ENCODE measurements at places on chromosomes 11 and 22.

DNA sequence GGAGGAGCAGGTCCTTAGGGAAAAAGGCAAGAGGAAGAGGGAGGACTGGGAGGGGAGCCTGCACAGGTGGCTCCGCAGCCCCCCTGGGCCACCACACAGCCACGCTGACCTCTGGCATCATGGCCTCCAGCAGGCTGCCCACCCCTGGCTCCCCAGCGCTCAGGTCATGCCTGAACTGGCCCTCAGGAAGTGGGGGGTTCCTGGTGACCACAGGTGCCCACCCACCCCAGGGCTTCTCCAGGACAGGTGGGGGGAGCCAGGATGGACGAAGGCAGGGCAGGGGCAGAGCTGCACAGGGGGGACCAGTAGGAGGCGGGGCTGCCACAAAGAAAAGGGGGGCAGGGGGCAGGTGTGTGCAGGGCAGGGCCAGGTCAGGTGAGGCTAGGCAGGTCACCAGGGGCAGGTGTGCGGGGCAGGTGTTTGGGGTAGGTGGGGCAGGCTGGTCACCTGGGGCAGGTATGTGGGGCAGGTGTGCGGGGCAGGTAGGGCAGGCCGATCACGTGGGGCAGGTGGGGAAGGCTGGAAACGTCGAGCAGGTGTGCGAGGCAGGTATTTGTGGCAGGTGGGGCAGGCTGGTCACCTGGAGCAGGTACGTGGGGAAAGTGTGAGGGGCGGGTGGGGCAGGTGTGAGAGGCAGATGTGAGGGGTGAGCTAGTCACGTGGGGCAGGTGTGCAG lies 997 bp downstream of the DEAF1 start:
- no peak for DNase-seq

DNA sequence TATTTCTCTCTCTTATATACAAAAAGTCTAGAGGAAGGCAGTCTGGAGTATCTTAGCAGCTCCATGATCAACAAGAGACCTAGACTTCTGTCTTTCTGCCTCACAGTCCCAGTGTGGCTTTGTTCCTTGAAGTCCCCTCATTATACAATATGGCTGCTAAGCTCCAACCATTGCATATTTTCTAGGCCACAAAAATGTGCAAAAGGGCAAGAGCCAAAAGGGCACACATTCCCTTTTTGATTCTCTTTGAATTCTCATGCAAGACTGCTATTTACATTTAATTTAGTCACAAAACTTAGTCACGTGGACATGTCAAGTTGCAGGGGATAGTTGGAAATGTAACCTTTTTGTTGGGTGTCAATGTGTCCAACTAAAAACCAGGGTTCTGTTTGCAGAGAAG lies 64.2 kb upstream of the OLFML1 start:
- DNase-seq = no peak

GRCh38 chr11:66100272-66101065 lies 30.4 kb downstream of the PACS1 start:
- peak; percentile 33 for DNase-seq

DNA sequence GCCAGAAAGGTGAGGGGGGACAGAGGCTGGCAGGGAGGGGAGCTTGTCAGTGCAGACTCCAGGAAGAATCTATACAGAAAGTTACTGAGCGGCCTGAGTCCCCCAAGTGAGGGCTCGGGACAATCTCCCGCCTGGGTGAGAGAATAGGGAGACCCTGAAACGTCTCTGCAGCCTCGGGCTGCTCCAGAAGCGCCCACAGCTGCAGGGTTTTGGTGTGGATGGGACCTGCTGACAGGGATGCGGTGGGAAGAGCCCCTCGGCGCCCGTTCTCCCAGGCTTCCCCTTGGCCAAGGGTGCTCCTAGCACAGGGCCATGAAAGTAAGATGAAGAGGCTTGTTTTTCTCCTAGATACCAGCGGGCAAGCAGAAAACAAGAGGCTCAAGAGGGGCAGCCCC lies 743 bp upstream of the RCE1 start:
- no peak for DNase-seq

GRCh38 chr11:69584160-69584559 lies 56.8 kb upstream of the CCND1 start:
- DNase-seq = no peak

DNA sequence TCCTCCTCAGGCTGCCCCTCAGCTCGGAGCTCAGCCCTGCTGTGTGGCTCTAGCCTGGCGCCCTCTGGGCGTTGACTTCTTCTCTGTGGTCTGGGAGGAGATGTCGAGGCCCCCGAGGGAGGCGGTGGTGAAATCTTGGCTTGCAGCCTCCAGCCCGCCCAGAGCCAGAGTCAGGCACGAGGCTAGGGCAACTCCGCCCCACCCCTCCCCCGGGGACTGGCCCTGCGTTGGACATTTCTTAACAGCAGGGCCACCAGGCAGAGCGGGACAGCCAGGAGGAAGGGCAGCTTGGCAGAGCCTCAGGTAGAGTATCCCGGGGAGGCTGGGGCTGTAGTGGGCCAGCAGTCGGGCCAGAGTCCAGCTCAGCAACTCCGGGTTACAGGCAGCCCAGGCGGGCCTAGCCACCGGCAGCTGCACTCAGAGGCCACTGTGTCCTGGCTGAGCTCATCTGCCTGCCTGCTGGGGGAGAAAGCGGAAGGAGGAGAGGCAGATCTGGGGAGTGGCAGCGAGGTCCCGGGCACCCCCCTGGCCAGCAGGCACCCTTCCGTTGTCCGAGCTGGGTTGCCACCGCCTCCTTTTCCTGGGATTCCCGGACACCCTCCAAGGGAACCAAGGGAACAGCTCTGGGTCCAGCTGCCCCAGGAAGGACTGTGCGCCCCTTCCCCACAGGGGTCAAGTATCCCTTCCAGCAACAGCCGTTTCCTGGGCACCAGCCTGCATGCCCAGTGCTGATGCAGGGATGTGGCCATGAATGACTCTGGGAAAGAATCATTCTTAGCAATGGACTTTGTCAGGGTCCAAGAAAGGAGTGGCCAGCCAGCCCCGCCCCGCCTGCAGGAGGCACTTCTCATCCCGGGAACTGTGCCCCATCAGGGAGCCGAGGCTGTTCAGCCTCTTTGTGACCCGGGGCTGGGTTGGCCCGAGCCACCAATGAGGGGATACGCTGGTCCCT lies at the start of gene ALDH3B1:
Gene ALDH3B1, plus strand, starts transcription at position 238 of the 952 bp plus-strand sequence. CDS start 4,971 bp downstream, outside the sequence.
- no peak for DNase-seq

DNA sequence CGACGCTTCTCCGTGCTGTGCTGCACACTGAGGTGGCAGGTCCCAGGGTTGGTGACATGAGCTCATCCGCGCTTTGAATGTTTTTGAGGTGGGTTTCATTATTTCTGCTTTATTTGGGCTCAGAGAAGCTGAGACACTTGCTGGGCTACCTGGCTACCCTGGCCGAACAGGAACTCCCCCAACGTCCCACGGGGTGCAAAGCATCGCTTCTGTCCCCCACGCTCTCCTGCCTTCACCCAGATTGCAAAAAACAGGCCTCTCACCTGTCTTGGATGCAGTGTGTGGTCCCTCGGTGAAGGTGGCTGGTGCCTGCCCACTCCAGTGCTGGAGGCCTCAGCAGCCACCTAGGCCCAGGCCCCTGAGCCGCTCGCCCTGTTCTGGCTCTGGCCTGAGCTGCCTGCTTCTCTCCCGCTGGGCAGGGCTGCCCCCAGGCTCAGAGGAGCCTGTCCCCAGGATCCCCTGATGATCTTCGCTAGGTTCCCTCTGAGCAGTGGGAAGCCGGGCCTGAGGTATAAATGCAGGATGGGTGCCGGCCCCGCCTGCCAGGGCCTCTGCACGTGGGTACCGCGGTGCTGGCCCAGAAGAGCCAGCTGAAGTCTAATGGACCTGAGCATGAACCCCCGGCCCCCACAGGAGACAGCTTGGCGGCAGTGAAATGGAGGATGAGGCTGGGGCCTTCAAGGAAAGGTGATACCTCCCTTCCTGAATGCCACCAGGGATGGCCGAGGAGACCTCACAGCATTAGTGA lies 15.8 kb upstream of the MRGPRD start:
- no peak for DNase-seq

GRCh38 chr22:17493419-17493981 lies 69.8 kb upstream of the SLC25A18 start:
- no peak for DNase-seq

- DNase-seq = no peak
Measured at GRCh38 chr11:39345834-39346442, 2113.5 kb downstream of the LRRC4C start.

DNA sequence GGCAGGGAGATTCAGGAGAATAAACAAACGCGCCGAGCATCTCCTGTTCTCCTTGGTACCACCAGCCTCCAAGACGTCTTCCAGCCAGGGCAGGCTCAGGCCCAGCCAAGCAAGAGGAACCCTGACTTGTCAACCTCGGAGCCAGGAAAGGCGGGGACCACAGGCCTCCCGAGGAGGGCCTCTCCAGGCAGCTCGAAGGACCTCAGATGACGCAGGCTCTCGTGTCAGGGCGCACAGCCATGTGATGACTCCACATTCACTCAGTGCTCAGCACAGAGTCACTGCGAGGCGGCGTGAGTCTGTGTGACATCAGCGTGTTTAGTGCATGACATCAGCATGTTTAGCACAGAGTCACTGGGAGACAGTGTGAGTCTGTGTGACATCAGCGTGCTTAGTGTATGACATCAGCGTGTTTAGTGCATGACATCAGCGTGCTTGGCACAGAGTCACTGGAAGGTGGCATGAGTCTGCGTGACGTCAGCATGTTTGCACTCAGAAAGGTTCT lies 241.4 kb downstream of the BRD1 start:
- no peak for DNase-seq

GRCh38 chr11:66967670-66968425 lies 7.3 kb upstream of the C11orf86 start:
- DNase-seq = no peak

DNA sequence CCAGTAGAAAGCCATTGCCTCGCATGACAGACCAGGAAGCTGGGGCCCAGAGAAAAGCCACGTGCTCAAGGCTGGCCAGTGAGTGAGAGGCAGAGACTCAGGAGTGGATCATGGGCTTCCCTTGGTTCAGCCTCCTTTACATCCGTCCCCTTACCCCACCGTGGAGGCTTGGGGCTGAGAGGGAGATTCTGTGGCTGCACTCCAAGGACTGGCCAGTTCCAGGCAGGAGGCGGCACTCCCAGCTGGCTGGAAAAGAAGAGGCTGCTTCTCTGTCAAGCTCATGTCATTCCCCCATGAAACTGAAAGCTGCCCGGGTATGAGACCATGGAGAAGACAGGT lies 6.6 kb upstream of the ASCL2 start:
- no peak for DNase-seq

GRCh38 chr11:9573775-9574621 lies 528 bp downstream of the WEE1 start:
- DNase-seq = peak; percentile 24

DNA sequence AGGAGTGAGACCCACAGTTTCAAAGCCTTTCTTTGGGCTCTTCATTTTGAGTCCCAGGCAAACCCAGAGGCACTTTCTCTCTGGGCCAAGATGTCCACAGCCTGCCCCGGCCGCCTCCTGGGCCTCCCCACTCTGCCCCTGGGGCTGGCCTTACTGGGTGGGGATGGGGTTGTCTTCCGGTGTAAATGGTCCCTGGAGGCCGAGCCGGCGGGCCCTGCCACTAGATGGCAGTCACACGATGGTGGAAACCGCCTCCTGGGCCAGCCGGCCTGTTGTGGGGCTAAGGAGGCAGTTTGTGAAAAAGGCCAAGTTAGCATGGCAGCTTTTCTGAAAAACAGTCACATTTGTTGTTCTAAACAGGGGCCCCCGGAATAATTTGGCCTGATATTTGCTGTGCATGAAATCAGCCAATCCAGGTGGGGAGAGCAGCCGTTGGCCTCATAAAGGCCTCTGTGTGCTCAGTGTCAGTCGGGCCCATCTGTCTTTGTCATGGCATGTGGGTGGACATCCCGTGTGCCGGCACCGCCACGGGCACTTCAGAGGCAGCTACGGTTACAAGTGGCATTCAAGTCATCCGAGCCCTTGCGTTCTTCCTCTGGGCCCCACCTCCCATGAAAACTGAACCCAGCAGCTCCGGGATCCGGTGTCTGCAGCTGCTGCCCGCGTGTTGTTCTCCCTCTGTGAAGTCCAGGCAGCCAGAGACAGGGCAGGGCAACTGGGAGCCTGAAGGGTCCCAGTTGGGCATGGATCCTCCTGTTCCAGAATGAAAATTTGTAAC lies 6.5 kb downstream of the MRPL23 start:
- DNase-seq = no peak

DNA sequence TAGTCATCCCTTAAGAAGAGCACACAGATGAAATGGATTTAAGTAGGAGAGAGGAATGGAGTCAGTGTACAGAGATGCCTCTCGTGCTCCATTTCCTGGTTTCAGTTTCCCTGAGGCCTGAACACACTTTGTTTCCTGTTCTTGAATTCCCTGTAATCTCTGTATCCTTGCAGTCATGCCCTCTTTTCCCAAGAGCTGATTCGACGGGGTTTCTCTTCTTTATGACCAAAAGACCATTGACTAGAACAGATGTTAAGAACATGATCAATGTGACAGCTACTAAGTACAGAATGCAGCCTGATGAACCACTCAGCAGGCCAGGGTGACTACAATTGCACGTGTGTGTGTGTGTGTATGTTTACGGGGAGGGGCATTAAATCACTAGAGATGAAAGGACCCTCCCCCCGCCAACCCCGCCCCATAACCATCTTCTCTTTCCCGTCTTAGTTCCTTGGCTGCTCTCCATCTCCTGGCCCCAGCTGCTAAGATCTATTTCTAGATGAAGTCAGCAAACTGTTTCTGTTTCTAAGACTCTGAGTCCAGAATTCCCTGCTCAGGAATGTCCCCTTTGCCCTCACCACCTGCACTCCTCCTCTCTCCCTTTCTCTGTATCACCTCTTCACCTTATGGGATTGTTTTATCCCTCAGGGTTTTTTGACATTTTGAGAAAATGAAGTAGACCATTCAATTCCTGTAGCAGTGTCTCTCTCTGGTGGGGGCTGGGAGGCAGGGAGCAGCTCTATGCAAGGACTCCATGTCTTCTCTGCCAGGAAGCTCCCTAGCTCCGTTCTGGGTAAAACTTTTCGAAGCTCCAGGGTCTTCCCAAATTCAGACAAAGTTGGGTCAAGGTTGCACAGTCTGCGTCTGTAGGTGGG lies 26.0 kb downstream of the SLC22A6 start:
- DNase-seq = no peak

DNA sequence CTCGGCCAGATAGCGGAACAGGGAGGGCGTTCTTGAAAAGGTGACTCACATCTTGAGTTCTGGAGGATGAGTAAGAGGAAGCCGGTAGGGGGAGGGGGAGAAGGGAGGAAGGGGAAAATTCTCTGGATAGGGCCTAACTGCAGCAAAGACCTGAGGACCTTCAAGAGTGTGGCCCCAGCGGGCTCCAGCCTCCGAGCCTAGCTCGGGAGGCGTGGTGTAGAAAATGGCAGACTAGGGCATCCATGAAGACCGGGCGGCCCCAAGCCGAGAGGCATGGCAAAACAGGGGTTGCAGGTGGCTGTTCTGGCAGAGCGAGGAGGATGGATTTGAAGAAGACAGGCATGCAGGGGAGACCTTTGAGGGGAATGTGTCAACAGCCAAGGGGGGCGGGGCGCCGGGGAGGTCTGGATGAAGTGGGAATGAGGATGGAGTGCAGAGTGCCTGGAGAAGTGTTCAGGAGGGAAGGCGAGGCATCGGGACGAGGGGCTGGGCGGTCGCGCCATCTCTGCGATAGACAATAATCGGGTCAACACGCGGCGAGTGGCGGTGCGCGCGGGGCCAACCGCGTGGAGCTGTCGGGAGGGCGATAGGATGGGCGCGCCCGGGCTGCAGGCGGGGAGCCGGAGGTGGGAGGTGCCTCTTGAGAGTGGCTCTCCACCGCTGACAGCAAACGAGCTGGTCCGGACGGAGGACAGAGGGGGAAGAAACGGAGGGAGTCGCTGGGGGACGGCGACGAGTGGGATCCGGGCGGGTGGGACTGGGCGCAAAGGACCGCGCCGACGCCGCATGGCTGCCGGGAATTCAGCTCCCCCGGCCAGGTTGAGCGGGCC lies 40.0 kb upstream of the CREB3L1 start:
- peak; percentile 28 for DNase-seq

All from activated CD4-positive, alpha-beta T cell treated with anti-CD3 and anti-CD28 coated beads, Interleukin-2, amount 50 U/mL, for 4 hours (primary cell).